ENCODE measurements at places on chromosomes 16 and 17. TPM values are rescaled to one million over a fixed set of nuclear protein-coding genes. Genes with fewer than 3 reads are reported as not detected.
A peak's percentile ranks its signal among the peaks of the same experiment; 100 is the strongest.

GJD3 gene
- total RNA-seq: 1.2 TPM

RILP gene
- total RNA-seq: 27.6 TPM

GGT6 gene
- not detected for total RNA-seq

TIMM22 gene
- 23.0 TPM for total RNA-seq

SYT17 gene
- total RNA-seq: not detected

DNA sequence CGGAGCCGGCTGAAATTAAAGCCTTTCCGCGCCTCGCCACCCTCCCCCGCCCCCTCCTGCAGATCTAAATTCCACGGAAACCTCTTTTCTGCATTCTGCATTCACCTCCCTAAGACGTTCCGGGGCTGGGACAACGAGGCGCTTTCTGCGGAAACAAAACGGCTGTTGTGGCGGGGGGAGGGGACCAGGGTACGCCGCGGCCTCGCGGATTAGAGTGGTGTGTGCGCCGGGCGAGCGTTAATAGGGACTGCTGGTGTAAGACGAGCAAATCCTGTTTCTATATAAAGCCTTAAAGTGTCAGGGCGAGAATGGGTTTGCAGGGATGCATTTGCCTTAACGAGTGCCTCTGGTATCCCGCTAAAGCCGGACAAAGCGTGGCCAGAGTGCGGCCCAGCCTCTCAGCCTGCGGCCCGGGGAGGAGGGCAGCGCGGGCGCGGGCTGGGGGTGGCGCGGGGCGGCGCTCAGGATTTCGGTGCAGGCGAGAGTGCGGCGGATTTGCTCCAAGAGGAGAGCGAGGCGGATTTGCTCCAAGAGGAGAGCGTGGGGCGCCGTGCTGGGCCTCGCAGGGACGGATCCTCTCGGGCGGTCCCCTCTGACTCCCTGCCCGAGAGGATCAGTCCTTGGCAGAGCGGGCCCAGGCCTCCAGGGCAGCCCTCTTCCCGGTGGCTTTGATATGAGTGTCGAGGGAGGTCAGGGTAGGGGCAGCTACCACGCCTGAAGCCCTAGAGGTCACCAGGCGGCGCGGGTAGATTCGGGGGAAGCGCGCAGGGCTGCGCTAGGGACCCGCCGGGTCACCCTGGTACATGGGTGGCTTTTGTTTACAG is 5.1 kb downstream of the BAHCC1 start:
- no peaks in the 10 kb centered on the region for H3K36me3 ChIP-seq
- peaks cover 36% of the 10 kb centered on the region for H3K4me1 ChIP-seq
- DNase-seq: peak; percentile 76
- peak overlapping the region; percentile 88 for H3K27ac ChIP-seq

- no peaks in the 10 kb centered on the region for H3K36me3 ChIP-seq
- H3K4me1 ChIP-seq: 0 out of 2 replicates have a peak, but pooled peaks cover 8% of the 10 kb centered on the region
- no peak for DNase-seq
- no peak overlapping the region for H3K27ac ChIP-seq
- H3K4me3 ChIP-seq: no peak overlapping the region
Measured at GRCh38 chr16:28977703-28978662, 3.4 kb downstream of the SPNS1 start.

DNA sequence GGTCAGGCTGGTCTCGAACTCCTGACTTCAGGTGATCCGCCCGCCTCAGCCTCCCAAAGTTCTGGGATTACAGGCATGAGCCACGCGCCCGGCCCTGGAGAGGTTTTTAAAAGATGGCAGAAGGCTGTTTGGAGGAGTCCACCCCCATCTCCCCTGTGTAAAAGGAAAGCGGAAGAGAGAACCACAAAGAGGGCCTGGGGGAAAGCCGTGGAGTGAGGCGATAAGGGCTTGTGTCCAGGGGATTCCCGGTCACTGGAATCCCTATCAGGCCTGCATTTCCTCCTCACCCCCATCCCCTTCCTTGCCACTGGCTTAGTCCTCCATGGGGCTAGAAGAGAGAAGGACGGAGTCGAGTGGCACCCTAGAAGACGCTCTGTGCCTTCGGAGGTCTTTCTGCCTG is at the start of gene GP1BA:
GP1BA (plus strand) TSS at position 315 of the 400 bp plus-strand sequence. CDS start 328 bp downstream, outside the sequence.
- no peaks in the 10 kb centered on the region for H3K27me3 ChIP-seq
- H3K27ac ChIP-seq: no peak within 1 kb of the TSS
- H3K4me3 ChIP-seq: no peak within 1 kb of the TSS

DNA sequence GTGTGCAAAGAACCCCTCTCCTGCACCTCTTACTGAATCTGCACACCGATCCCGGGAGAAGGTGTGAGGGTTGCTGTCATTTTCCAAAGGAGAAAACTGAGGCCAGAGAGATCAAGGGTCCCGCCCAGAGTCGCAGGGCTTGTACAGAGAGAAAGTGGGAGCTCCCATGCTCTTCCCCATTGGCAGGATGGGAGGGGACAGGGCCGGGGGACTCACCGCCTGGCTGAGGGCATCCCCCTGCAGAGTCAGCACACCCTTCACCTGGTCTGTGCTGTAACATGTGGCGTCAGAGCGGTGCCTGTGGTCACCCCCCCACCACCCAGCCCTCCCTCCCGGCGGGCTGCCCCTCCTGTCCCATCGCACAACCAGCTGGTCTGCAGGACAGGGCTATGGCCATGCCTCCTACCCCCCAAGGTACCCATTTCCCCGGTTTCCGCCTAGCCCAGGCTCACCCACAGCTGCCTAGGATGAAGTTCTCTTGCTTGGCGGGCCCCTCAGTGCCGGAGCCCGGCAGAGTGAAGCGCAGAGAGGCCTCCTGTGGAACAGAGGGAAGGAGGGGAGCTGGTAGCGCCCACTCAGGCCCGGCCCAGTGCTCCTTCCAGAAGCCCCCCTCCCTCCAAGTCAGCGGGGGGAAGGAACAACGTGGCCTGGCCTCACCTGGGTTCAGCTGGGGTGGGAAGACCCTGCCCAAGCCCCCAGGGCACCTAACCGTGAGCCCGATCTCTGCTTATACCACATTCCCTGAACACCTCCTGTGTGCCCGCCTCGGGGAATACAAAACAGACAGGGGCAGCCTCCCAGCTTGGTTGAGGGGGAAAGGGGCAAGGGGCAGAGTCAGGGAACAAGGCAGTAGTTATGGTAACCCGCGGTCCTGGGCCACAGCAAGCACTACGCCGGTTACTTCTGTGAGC is 1.1 kb downstream of the ROGDI start:
- no peaks in the 10 kb centered on the region for H3K36me3 ChIP-seq
- no peak for DNase-seq
- no peaks in the 10 kb centered on the region for H3K27me3 ChIP-seq
- H3K4me1 ChIP-seq: no peaks in the 10 kb centered on the region
- peak overlapping the region; percentile 83 for H3K4me3 ChIP-seq
- no peak overlapping the region for H3K27ac ChIP-seq

- H3K27me3 ChIP-seq: no peaks in the 10 kb centered on the region
- DNase-seq: no peak
- peak overlapping the region; percentile 55 for H3K27ac ChIP-seq
Measured at GRCh38 chr17:28841901-28842281, 699 bp downstream of the FAM222B start.

DNA sequence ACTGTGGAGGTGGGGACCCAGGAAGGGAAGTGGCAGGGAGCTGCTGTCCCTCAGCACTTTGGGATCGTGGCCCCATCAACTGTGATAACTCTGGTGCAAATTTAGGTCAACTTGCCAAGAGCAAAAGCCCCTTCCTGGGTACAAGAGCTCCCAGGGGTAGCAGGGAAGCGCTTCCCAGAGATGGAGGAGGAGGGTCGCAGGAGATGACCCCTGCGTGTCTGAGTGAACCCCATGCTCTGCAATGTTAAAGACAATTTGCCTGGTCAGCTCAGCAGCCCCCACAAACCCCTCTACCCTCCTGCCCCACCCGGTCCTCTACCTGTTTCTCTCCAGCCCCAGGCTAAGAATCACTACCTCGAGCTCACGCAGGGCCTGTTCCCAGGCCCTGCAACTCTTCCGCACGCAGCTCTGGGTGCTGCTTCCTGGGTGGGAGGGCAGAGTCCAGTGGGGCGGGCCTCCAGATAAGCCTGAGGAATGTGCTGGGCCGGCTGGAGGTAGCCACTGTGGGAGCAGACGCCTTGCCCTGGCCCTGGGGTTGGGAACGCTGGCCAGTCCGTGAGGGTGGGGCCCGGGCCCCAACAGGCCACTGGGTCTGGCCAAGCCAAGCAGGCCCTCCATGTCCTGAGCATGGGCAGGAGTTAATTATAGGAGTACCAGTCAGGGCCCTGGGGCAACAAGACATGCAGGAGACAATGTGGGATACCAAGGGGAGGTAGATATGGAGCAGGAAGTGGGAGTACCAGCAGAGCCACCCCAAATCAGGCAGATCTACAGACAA is 6.1 kb downstream of the DOK4 start:
- DNase-seq: peak; percentile 74
- H3K27ac ChIP-seq: peak overlapping the region; percentile 56
- no peaks in the 10 kb centered on the region for H3K36me3 ChIP-seq
- H3K4me3 ChIP-seq: peak overlapping the region; percentile 65
- H3K27me3 ChIP-seq: no peaks in the 10 kb centered on the region

GRCh38 chr17:68491381-68492231 is 20.6 kb upstream of the PRKAR1A start:
- no peaks in the 10 kb centered on the region for H3K36me3 ChIP-seq
- DNase-seq: no peak
- 0 out of 2 replicates have a peak, but pooled peaks cover 3% of the 10 kb centered on the region for H3K4me1 ChIP-seq
- H3K27me3 ChIP-seq: no peaks in the 10 kb centered on the region
